RPMI7951 (cell line): ENCODE measurements at places on chromosomes 4 and X. TPM values are rescaled to one million over a fixed set of nuclear protein-coding genes. Genes with fewer than 3 reads are reported as not detected.

- DNase-seq = no peak
These were observed 217.4 kb upstream of the GIMD1 start for GRCh38 chr4:106585915-106586349.

GRCh38 chr4:88341227-88342192 is 37.1 kb upstream of the HERC6 start:
- DNase-seq = peak; percentile 83

DNA sequence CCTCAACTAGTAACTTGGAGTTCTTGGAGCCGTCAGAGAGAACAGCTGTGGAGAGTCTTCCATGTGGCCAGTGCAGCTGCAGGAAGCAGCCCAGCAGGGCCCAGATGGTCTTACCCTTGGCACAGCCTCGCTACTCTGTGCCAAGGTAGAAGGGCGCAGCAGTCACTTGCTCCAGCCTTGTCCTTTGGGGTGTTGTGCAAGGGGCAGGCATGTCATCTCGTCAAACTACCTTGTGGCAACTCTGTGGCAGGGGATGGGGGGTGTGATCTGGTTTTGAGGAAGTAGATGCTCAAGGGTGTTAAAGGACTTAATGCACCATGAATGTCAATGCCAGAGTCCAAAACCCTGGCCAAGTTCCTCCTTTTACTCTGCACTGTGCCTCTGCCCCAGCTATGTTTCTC is 34.2 kb upstream of the TBC1D14 start:
- no peak for DNase-seq

The USP26 gene
- not detected in 2 replicates for total RNA-seq

The SHROOM4 gene
- total RNA-seq = 0.29 and 0.36 TPM in 2 replicates

DNA sequence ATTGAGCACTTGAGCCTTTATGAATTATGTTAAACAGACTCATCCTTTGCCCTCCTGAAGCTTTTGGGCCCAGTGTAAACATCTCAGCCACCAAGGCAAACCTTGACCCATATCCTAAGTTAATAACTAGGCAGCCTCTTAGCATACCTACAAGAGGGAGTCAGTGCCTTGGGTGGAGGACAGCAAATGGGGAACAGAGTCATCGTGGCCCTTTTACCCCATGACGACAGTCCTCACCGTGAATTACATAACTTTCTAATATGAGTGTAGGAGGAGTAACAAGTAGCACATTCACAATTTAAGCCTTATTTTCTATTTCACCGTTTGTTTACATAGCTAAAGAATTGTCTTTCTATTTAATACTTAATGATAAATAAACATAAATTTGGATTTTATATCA is 16.8 kb downstream of the CLDN22 start:
- DNase-seq = no peak

DNA sequence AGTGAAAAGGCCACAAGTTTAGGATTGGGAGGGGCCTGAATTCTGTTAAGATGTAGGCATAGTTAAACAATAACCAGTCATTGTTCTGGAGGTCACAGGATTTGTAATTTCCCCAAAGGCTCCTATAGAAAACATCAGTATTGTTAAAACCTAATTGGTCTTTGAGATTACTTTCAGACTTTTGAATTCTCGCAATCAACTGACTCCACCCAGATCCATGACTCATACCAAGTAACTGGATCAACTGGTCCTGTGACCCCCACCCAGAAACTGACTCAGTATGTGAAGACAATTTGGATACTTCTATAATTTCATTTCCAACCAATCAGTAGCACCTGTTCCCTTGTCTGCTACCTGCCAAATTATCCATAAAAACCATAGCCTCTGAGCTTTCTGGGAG is 28.4 kb downstream of the MAGEB16 start:
- DNase-seq = no peak

- no peak for DNase-seq
These were observed 37.4 kb downstream of the STARD8 start for GRCh38 chrX:68684919-68685304.

- peak; percentile 79 for DNase-seq
These were observed 2.5 kb upstream of the PDGFRA start for GRCh38 chr4:54226404-54227255.

The ZMAT1 gene
- total RNA-seq = not detected in 2 replicates

- DNase-seq = no peak
These were observed 27.1 kb upstream of the REST start for GRCh38 chr4:56880572-56880971.

The PI4K2B gene
- 23.6 and 25.6 TPM in 2 replicates for total RNA-seq

The ITGB1BP2 gene
- total RNA-seq = 0.96 and 0.98 TPM in 2 replicates

The RBMXL3 gene
- total RNA-seq = not detected in 2 replicates

The OCIAD2 gene
- total RNA-seq = 20.5 and 40.0 TPM in 2 replicates

DNA sequence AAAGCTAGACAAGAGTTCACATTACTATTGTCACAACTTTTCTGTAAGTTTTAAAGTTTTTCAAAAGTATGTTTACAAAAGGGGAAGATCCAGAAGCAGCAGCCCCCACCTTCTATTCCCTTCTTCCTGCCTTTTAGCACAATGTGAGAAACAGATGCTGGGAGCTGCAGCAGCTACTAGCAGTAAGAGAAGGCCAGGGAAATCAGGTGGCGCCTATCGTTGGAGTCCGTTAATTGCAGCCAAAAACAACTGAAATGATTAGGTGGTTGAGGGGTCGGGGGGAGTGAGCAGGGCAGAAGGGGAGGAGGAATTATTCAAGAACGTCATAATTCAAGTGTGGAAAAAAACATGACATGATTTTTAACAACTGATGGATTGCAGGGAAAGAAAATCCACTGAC is 27.4 kb downstream of the FRYL start:
- DNase-seq = no peak

The MAGEB5 gene
- not detected in 2 replicates for total RNA-seq

DNA sequence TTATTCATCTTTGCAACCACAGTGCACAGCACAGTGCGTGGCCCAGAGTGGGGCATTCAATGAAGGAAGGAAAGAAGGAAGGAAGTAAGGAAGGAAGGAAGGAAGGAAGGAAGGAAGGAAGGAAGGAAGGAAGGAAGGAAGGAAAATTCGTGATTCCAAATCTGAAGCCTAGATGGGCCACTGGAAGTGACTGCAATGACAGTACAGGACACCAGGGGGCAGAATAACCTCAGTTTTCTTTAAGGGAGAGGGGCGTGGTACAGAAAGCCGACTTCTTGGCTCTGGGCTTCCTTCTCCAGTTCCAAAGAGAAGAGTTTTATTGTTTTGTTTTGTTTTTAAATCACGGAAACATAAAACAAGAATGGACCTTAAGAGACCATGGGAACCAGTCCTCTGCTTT is 47.8 kb downstream of the APLN start:
- DNase-seq = peak; percentile 38

The SSX2 gene
- total RNA-seq = not detected in 2 replicates

The GRID2 gene
- total RNA-seq = under 0.01 and 0.12 TPM in 2 replicates

GRCh38 chrX:66751136-66751782 is 112.4 kb upstream of the EDA2R start:
- DNase-seq = no peak

- DNase-seq = peak; percentile 73
These were observed 54.0 kb downstream of the MAML3 start for GRCh38 chr4:140099983-140100382.

DNA sequence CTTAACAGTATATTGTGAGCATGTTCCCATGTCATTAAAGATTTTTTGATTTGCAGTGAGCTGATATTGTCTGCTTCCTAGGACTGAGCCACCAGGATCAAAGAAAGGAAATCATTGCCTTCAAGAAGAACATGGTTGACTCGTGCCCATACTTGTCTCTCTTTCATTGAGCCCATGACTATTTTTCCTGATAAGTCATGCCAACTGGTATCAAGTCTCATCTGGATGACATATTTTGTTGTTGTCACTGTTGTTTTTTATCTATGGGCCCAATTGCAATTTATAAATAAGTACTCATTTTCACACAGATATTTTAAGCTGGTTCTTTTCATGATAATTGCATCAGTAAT is 10.2 kb upstream of the RHOH start:
- DNase-seq = no peak

GRCh38 chrX:79601341-79602131 is 234.4 kb upstream of the ITM2A start:
- DNase-seq = no peak

- DNase-seq = no peak
These were observed 190.6 kb downstream of the PPP3CA start for GRCh38 chr4:101156619-101157310.

DNA sequence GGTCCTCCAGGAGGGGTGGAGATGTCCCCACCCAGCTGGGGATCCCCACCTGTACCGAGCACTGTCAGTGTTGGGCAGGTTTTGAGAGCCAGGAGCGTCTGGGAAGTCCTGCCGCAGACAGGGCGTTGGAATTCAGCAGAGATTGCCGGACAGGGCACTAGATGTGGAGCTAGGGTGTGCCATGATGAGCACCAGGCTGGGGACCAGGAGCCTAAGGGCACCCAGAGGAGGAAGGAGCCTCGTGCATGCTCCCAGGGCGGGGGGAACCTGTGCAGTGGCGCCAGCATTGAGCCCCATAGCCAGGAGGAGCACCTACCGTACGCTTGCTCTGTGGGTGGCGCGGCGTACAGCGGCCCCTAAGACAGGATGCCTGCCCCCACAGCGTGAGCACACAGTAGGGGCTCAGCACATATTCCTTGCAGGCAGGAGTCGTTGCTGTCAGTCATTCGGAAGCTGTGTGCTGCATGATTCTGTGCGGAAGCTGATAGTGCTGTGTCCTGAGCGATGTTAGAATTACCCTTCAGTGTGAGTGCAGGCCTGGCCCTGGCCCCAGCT is 18.8 kb upstream of the TADA2B start:
- no peak for DNase-seq

The MGARP gene
- total RNA-seq = 0.68 and 1.2 TPM in 2 replicates

The MTMR8 gene
- total RNA-seq = 0.24 and 0.39 TPM in 2 replicates

GRCh38 chr4:7500404-7500803 is 65.7 kb upstream of the PSAPL1 start:
- DNase-seq = peak; percentile 72

- DNase-seq = no peak
These were observed 178.5 kb downstream of the PACRGL start for GRCh38 chr4:20878806-20879205.

- peak; percentile 26 for DNase-seq
These were observed 56.6 kb downstream of the LINC00632 start for GRCh38 chrX:140766024-140766611.

DNA sequence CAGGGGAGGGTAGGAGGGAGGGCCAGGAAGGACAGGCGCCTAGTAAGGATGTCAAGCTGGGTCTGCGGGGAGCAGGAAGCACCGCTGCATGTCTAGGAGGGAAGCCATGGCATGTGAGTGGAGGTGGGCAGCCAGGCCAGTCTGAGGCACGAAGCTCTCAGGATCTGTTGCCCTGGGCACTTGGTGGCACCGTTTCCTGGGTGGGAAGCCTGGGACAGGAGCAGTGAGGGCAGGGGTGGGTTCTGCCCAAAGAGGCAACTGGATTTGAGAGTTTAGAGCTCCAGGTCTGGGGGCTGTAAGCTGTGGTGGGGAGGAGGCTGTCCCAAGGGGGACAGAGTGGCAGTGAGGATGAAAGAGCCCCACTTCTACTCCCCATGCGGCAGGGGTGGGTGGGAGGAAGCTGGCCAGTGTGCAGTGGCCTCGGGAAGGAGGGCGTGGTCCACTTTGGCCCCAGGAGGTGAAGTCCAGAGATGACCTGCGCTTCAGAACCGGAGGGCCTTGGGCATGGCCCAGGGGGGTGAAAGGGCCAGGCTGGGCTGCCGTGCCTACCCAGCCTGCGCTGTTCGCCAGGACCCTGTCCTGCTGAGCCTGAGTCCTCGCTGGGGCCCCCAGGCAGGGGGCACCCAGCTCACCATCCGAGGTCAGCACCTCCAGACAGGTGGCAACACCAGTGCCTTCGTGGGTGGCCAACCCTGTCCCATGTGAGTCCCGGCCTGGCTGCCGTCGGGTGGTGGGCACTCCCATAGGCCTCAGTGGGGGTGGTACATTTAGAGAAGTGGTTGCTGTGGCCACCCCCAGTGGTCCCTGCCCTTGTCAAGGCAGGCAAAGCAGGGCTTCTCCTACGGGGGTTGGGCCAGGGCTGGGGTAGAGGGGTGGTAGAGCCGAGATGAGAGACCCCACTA is 8.3 kb upstream of the SRPK3 start:
- DNase-seq = no peak

The STATH gene
- total RNA-seq = not detected in 2 replicates
